LoVo (cell line): ENCODE measurements at places on chromosomes 12 and 14.

- no peak for DNase-seq
These were observed 21.8 kb upstream of the FBXO34 start for GRCh38 chr14:55249423-55249822.

GRCh38 chr12:51132693-51133092, 40.2 kb downstream of the TFCP2 start:
- no peak for DNase-seq

DNA sequence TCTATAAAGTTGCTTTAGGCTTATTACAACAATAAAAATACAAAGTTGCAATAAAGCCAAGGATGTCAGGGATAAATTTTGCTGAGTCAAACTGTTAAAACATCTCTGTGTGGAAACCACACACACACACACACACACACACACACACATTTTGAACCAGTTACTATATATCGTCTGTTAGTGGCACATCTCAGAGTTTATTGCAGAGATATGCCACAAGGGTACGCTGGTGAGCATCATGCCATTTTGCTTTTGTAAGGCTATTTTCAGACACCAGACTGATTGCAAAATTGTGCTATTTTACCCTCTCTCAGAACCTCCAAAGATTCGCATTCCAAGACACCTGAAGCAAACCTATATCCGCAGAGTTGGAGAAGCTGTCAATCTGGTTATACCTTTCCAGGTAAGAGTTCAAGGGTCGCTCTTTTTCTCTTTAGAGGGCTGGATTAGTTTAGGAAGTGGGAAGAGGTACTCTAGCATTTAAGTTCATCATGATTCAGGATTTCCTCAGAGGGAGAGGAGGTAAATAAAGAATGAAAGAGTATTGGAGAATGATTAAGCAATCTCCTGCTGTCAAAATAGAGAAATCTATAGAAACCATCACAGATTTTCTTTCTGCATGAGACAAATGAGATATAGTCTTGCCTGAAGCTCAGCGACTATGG, 27.3 kb upstream of the CHPT1 start:
- DNase-seq: no peak

GRCh38 chr12:48929551-48929950, 4.3 kb upstream of the FKBP11 start:
- no peak for DNase-seq

GRCh38 chr12:10205220-10205807, 7.4 kb upstream of the GABARAPL1 start:
- DNase-seq: no peak

DNA sequence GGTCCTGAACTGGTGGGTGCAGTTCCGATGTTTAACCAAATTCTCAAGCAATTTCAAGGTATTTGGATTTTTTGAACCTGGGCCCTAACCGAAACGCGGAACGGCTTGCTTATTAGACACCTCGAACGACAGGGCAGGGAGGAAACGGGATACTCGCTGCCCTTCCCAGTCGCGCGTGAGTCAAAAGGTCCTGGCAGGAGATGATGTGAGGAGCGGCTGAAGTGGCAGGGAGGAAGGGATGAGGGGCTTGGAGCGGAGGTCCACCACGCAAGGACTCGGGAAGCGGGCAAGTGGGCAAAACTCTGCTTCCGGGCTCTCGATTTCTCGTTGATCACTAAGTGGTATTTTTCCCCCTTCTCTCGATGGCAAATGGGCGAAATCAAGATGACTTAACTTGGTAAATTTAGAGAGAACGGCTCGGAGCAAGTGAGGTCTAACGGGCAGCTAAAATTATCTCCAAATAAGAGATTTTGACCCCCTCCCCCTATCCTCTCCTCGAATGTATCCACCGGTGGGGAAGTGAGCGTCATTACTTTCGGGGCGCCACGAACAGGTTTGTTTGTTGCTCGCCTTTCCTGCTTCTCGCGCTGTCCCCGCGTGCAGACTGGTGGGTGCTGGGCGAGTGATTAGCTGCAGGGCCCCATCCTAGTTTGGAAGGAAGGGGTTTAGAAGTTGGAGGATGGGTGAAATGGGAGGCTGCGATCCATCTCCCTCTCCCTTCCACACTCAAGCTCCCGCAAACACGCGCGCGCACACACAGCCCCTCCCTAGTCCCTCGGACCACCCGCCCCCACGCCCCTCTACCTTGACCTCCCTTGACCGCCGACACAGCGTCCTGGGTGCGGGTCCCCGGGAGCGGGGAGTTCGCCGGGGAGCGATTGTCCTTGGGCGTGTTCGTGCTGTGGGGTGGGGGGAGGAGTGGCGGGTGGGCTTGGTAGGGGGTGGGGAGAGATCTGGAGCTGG, 986 bp upstream of the NTF3 start:
- DNase-seq: no peak

DNA sequence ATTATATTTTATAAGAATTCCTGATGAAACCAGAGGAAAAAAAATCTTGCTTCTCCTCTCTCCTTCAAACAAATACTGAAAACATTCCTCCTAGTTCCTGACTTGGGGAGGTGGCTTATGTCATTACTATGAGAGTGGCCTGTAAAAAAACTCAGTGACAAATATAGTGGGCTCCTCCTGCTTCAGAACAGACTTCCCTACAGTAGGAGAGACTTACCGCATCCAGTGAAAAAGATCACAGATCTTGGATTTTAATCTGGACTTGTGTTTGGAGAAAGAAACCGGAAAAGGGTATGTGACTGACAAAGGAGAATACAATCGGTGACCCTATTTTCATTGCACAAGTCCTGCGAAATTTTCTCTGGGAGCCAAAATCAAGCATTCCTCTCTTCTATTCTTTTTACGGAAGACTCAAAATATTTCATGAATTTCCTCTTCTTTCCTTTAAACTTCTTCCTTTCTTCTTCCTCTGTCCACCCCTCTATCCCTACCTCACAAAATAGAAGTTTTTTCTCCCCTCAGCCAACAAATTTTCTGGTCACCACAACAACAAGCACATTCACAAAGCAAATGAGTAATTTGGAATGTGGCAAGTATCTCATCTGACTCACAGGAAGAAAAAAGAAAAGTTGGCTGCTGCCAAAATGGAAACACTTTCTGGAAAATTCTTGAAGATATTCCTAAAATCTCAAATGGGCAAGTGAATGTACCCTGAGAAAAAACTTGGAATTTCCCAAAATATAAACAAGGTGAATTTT, 185.1 kb upstream of the CDKN3 start:
- peak; percentile 77 for DNase-seq

GRCh38 chr14:45201905-45202304, 51.1 kb downstream of the MIS18BP1 start:
- DNase-seq: no peak

DNA sequence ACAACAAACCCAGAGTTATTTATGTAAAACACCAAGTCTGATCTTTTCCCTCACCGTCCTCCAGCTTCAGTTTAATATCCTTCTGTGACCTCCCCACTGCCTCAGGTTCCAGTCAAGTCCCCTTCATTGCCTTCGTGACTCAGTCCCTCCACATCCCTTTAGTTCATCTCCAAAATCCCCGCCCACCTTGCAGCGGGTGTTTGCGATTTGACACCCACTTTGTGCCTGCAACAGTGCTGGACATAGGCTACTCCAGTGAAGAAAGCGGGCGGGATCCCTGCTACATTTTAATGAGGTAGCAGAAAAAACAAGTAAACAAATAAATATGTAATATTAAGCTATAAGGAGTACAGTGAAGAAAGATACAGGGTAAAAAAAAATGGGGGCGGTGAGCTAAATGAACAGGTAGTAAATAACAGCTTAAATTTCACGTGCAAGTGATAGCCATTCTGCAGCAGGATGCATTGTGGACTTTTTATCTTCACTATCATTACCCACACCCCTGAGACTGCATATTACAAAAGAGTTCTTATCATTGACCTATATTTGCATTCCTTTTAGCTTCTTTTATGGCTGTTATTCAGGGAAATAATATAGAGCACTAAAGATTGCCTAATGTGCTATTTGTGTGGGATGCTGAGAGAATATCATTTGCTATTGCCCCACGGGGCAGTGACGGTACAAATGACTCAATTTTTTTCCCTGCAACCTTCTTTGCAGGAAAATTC, 222.8 kb upstream of the NUDT4 start:
- DNase-seq: peak; percentile 71

DNA sequence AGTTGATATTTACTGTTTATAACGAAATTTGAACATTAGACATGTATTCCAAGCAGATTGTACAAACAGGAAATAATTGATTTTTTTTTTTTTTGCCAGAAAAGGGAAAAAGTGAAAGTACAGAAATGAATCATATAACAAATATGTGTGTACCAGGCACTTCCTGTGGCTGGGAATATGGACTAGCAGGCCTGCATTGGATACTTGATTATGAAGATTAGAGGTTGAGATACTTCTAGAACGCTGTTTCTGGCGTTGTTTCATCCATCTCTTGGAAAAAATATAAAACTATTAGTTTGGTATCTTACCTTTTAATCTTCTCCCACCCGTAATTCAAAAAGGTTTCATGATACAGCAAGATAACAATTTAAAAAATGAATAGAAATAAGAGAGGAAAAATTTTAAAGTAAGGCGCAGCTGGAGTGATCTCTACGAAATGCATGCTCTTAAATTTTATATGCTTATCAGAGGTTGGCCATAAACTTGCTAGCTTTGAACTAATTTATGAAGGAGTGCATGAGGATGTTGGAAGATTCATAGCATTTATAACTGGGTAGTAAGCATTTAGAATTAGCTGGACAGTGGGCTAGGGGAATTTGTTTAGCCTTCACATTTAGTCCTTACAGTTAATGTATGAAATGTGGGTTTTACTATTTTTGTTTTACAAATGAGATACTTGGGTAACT, 90.8 kb downstream of the AEBP2 start:
- no peak for DNase-seq

GRCh38 chr12:79056775-79057174, 192.2 kb downstream of the SYT1 start:
- no peak for DNase-seq

DNA sequence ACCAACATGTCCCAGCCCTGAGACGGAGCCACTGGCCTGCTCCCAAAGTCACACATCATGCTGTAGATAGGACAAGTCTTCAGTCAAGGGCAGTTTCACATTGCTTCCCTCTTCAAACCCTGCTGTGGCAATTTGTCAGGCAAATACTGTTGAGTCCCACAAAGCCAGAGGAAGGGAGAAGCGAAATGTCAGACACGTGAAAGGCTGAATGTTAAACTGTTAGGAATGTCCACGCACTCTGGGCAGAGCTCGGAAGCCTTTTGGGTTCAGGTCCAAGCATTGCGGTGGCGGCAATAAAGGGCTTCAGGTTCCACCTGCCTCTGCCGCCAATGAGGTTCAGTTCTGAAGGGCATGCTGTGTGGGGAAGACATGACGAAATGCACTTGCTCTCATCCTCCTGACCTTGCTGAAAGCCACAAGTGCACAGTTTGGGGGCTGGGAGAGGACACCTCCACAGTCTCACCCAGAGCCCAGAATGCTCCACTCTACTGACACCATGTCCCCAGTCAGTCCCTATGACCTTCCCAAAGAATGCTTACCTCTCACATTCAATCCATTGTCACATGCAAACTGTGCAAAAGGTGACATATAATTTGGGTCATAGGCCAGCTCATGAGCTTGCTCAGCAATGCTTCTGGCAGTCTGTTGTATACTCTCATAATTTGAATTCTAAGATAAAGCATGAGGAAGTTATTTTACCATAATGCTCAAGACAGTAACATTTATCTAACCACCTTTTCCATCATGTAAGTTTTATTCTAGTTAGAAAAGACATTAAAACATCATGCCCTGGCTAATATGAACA, 35.7 kb downstream of the RAD9B start:
- no peak for DNase-seq

GRCh38 chr14:58876608-58877007, 238.8 kb downstream of the DACT1 start:
- no peak for DNase-seq

GRCh38 chr12:32494656-32495055, 95.3 kb downstream of the FGD4 start:
- DNase-seq: no peak

- DNase-seq: no peak
These were observed 7.9 kb downstream of the VWF start for GRCh38 chr12:6116471-6117021.

GRCh38 chr12:41008472-41008871, 179.6 kb upstream of the PDZRN4 start:
- DNase-seq: no peak

- DNase-seq: no peak
These were observed 13.8 kb downstream of the NGDN start for GRCh38 chr14:23483236-23483854.

DNA sequence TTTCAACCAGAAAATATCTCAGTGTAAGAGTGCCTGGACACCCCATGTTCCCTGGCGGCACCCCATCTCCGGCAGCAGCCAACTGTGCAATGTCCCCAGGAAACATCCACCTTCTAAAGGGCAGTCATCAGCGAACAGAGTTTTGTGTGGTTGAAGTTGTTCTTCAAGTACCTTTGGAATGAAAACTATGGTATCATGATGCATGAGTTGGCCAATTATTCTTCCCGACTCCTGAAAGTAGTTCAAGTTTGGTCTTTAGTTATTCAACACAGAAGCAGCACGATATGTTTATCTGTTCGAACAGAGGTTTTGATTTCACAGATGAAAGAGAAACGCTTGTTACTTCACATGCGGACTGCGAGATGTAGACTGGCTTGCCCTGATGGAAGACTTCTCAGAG, 21.1 kb upstream of the TTC7B start:
- DNase-seq: no peak

DNA sequence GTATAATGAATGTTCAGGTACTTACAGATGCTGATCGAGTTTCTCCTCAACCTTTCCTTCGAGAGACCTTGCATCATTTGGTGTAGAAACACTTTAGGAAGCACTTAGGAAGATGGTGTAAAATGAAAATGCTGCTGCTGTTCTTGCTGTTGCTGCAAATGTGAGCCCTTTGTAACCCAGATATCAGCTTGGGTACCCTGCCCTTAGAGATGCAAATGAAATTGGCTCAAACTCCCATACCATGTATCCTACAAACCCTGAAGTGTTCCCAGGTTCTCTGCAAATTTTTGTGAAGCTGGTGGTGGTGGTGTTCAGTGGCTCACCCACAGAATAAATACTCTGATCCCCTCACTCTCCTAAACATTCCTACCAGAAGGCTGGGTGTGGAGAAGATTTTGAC, 130.8 kb downstream of the SLC25A47 start:
- DNase-seq: no peak

GRCh38 chr12:131466932-131467331, 244.0 kb upstream of the SFSWAP start:
- no peak for DNase-seq

DNA sequence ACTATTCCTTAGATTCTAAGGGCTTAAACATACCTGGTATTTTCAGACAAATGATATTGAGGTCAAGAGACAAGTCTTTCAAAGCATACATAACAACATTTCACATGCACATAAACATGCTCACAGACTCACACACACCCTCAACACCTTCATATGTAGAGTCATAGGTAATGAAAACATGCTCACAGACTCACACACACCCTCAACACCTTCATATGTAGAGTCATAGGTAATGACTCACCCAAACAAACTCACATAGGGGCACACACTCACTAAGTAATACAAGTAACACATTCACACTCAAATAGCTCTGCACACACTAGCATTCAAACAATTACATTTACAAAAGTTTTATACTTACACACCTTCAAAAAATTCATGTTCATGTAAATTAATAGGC, 975.5 kb downstream of the TMEM121 start:
- DNase-seq: no peak
